Astrocyte of the hippocampus (primary cell): ENCODE measurements at places on chromosomes 4 and X.

GRCh38 chr4:85571008-85571407, 96.1 kb downstream of the ARHGAP24 start:
- DNase-seq: no peak

GRCh38 chrX:20693078-20693477, 426.4 kb upstream of the RPS6KA3 start:
- DNase-seq: no peak

- DNase-seq: peak; percentile 25
Observed at GRCh38 chrX:132776486-132777210, 181.8 kb downstream of the HS6ST2 start.

- DNase-seq: no peak
Observed at GRCh38 chr4:173194157-173194556, 25.5 kb downstream of the GALNT7 start.

GRCh38 chr4:88761342-88761741, 63.7 kb upstream of the NAP1L5 start:
- no peak for DNase-seq

DNA sequence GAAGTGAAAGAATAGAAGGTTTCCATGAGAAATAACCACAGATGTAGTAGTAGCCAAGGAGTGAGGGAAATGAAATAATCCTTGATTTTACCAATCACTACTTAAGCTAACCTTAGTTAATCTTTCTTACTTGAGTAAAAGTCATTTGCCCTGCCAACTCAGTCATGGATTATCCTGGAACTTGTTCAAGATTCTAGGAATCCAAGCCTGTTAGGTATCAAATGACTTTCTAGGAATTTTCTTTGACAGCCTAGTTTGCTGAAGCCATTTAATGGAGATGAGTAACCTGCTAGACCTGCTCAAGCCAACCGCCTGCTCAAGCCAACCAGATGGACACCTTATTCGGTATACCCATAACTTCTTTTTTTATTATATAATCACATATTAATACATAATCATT, 180.5 kb downstream of the KLHL13 start:
- no peak for DNase-seq
